ENCODE measurements at places on chromosomes 1 and 21.
A peak's percentile ranks its signal among the peaks of the same experiment; 100 is the strongest.

- DNase-seq = no peak
Observed at GRCh38 chr1:107048241-107048640, 8.2 kb upstream of the PRMT6 start.

DNA sequence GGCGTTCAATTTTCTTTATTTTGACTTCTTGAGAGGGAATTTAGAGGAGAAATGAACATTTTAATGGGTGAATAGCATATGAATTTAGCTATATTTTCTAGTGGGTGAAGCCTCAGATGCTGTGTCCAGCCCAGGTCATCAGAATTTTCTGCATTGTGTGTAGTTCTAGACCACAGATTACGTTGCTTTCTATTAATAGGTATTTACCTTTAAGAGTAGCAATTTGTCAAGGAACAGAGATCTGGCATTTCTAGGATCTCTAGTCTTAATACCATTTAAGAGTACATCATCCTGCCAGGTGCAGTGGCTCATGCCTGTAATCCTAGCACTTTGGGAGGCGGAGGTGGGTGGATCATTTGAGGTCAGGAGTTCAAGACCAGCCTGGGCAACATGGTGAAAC, 20.7 kb downstream of the TDRD5 start:
- no peak for DNase-seq

- no peak for DNase-seq
Observed at GRCh38 chr1:2195785-2196184, 1.2 kb upstream of the FAAP20 start.

GRCh38 chr1:104787866-104788510, 1038.3 kb downstream of the AMY1C start:
- no peak for DNase-seq

- no peak for DNase-seq
Observed at GRCh38 chr1:208511242-208511860, 267.2 kb upstream of the PLXNA2 start.

- DNase-seq = no peak
Observed at GRCh38 chr1:154861607-154862094, 8.4 kb downstream of the KCNN3 start.

DNA sequence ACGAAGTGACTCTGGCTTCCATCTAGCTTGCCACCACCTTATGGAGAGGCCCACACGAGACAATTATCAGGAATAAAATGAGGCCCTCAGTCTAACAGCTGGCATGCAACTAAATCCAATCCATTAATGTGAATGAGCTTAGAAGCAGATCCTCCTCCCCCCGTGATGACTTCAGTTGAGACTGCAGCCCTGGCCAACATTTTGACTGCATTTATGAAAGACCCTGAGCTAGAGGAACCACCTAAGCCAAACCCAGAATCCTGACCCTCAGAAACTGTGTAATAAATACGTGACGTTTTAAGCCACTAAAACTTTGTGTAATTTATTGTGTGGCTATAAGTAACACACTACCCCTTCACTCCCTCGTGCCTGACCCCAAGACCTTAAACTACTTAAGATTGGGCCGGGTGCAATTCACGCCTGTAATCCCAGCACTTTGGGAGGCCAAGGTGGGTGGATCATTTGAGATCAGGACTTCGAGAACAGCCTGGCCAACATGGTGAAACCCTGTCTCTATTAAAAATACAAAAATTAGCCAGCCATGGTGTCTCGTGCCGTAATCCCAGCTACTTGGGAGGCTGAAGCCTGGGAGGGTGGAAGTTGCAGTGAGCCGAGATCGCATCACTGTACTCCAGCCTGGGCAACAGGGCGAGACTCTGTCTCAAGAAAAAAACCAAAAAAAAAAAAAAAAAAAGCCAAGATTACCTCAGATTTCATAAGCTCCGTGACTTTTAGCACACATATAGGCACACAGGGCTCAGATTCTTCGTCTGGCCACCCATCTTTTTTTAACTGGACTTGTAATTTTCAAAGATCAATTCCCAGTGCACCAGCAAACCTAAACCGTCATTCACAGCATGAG, 72.5 kb downstream of the ENAH start:
- no peak for DNase-seq

DNA sequence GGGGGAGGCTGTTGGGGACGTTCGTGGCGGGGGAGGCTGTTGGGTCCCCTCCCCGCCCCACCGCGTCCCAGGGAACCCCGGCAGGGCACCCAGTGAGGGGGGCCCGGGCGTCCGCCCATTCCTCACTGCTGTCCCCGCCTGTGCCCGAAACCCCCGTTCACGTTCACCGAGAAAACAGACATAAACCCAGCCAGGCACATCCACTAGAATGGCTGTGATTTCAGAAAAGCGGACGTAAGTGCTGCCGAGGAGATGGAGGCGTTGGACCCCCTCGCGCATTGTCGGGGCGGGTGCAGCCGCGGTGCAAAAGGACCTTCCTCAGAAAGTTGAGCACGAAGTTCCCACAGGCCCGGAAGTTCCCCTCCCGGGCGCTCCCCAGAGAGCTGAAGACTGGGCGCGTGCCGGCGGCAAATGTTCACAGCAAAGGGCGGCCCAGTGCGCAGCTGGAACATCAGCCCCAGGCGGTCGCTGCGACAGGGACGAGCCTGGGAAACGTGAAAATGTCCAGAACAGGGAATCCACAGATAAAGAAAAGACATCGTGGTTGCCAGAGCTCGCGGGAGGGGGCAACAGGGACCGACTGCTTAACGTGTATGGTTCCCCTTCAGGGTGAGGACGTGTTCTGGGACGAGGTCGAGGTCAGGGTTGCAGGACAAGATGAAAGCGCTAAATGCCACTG, 18.5 kb upstream of the SAMD11 start:
- DNase-seq = no peak

- DNase-seq = peak; percentile 56
Observed at GRCh38 chr1:161506336-161507223, 1.3 kb downstream of the FCGR2A start.

DNA sequence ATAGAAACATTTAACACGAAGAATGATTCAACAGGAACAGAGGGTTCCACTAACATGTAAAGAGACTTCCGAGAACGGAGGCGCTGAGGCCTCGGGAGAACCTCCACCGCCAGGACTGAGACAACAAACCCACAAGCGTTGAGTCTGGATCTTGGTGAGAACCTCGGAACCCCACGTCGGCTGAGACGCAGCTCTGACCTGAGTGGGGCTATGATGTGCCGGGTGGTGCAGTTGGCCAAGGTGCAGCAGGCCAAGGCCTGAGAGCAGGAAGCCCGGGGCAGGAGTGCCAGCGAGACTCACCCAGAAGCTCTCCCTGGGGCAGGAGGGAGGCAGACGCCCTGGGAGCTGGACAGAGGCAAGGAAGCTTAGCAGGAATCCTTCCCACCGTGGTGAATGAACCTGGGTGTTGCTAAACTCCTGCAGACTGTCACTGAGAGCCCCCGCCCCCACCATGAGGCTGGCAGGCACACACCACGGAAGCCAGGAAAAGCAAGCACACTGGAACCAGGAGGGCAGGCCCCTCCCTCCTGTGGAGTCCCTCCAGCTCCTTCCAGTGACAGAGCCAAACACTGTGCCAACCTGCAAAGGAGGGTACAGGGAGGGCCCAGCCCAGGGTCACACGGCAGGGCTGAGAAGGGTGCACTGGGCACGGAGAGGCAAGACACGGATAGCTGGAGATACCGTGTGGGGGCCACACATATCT, 34.8 kb downstream of the WDR4 start:
- no peak for DNase-seq

GRCh38 chr1:206931709-206932108, 10.0 kb upstream of the FCMR start:
- no peak for DNase-seq

DNA sequence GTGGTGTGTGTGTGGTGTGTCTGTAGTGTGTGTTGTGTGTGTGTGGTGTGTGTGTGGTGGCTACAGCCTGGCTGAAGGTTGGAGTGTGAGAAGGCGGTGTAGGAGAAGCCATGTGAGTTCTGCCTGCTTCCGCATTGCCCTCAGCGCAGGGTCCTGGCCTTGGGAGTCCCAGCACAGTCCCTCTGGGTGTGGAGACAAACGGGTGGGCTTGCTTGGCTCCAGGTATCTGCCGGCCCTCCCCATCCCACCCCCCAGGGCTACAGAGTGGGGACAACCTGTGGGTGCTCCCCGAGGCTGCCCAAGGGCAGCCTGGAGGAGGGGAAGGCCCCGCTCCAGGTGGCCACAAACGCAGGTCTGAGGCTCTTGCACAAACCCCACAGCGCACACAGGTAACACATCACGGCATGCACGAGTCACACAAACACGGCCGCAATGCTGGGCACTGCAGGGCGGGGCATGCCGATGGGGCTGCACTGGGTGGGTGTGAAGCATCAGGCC, 31.7 kb upstream of the ADARB1 start:
- DNase-seq = no peak

GRCh38 chr1:71785450-71785849, 496.9 kb downstream of the NEGR1 start:
- DNase-seq = no peak

DNA sequence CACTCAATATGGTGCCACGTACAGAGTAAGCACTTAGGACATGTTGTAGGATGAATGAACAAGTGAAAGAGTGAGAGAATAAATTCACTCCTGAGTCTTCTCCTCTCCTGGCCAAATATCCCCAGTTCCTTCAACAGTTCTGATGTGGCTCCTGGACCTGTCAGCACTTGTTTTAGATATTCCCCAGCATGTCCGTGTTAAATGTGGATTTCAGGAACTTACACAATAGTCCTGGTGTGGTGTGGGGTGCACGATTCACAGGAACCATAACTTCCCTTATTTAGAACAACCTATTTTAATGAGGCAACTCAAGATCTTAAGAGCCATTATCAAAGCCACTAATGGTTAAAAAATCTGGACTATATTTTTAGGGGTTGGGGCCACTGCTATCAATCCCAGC, 39.0 kb upstream of the MYSM1 start:
- DNase-seq = no peak

- no peak for DNase-seq
Observed at GRCh38 chr1:233679591-233680373, 65.9 kb downstream of the KCNK1 start.

- DNase-seq = no peak
Observed at GRCh38 chr1:85319931-85320330, 43.5 kb upstream of the BCL10 start.

GRCh38 chr21:27250366-27250765, 283.5 kb upstream of the ADAMTS5 start:
- no peak for DNase-seq

DNA sequence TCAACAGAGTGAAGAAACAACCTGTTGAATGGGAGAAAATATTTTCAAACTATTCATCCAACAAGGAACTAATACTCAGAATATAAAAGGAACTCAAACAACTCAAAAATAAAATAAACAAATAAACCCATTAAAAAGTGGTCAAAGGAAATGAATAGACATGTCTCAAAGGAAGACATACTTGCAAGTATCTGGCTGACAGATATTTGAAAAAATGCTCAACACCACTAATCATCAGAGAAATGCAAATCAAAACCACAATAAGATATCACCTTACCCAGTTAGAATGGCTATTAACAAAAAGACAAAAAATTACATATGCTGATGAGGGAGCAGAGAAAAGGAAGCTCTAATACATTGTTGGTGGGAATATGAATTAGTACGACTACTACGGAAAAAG, 38.2 kb downstream of the TNFSF4 start:
- no peak for DNase-seq

DNA sequence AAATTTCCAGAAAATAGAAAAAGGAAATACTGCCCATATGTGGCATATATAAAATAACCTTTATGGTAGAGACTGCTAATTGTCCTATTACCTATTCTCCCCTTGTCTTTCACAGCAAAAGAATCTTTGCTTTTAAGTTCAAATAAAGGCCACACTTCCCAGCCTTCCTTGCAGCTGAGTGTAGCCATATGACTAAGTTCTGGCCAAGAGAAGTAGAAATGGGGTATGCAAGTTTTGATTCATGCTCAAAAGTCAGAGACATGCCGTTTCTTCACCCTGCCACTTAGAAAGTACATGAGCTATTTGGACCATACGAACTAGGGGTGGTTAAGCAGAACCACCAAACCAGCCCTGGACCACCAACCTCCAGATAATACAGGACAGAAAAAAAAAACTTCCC, 18.3 kb upstream of the S100A2 start:
- DNase-seq = no peak

GRCh38 chr1:70827030-70827429, 220.6 kb downstream of the PTGER3 start:
- no peak for DNase-seq

DNA sequence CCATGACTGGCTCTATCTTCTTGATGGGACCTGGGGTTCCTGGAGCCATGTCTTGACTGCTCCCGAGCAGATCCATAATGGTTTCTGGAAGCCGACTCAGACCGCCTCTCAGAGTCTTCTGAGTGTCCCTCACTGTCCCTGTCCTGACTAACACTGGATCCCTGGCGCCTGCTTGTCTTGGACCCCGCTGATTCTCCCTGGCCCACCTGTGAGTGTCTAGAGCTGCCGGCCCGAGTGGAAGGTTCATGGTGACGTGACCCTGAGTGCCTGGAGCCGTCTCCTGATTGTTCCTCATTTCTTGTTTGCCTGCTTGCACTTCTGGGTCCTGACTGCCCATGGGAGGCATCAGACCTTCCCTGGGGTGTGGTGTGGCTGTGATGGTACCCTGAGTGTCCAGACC, 15.1 kb downstream of the FLG start:
- DNase-seq = no peak

DNA sequence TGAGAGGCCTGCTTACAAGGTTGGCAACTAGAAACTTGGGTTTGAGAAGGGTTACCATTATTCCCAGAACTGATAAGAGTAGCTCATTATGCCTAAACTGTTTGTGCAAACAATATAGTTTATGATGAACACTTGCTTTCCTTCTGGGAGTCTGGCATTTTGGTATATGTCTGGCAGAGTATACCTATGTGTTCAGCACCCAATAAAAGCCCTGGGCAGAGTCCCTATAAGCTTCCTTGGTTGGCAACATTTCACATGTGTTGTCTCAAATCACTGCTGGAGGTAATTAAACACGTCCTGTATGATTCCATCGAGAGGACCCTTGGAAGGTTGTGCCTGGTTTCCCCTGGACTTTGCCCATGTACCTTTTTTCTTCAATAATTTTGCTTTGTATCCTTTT, 39.7 kb upstream of the DMRTA2 start:
- no peak for DNase-seq

- no peak for DNase-seq
Observed at GRCh38 chr1:54546651-54547401, 1.2 kb upstream of the ACOT11 start.

GRCh38 chr21:20377250-20377649, 621.0 kb upstream of the NCAM2 start:
- DNase-seq = no peak

GRCh38 chr1:223827193-223827663, 18.5 kb downstream of the TP53BP2 start:
- DNase-seq = no peak

Measured in SIG-M5 (cell line).